NCI-H524 (cell line): ENCODE measurements at places on chromosomes 12 and 14.

GRCh38 chr12:132336451-132337413 lies 7.3 kb upstream of the GALNT9 start:
- DNase-seq = no peak

GRCh38 chr14:68632054-68632895 lies 160.6 kb downstream of the ZFP36L1 start:
- DNase-seq = no peak

GRCh38 chr12:114122016-114122415 lies 155.9 kb upstream of the RBM19 start:
- no peak for DNase-seq

DNA sequence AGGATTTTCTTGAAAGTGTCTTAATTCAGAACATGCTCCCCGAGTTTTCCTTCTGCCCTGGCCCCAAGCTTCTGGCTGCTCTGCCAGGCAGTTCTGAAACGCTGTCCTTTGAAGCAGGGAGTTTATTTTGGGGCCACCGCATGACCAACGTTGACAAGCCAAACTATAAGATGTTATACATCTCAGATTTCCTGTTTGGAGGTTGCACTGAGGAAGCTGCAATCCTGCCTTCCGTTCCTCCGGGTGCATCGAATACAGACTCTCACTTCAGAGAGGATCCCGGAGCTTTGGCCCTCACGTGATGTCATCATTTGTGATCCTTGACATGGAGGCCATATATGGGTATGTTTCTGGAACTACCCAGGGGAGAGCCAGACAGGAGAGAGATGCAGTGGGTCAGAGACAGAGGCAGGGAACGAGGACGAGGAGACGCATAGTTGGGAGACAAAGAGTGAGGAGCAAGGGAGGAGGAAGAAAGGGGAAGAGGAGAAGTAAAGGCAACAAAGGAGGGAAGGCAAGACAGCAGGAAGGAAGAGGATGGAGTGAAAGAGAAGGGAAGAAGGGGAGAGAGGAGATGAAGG lies at the start of gene ASB2:
ASB2 (minus strand) TSS at position 94 of the 581 bp plus-strand sequence. CDS start 12,031 bp downstream, outside the sequence.
- no peak for DNase-seq

DNA sequence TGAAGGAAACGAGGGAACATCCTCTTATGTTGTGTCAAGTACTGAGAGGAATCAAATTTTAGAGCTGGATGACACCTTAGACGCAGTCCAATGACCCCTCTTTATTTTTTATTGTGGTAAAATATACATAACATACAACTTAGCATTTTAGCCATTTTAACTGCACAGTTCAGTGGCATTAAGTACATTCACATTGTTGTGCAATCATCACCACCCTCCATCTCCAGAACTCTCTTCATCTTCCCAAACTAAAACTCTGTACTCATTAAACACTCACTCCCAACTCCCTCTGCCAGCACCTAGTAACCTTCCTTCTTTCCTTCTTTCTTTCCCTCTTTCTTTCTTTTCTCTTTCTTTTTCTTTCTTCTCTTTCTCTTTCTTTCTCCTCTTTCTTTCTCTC lies 97.2 kb upstream of the SLC24A4 start:
- no peak for DNase-seq

- DNase-seq = no peak
Observed at GRCh38 chr12:93081810-93082165, 152.7 kb upstream of the EEA1 start.

GRCh38 chr12:31950492-31950891 lies 8.7 kb upstream of the RESF1 start:
- DNase-seq = no peak

GRCh38 chr12:89494411-89495231 lies 30.0 kb downstream of the GALNT4 start:
- no peak for DNase-seq

- no peak for DNase-seq
Observed at GRCh38 chr14:41457393-41457792, 149.3 kb upstream of the LRFN5 start.

DNA sequence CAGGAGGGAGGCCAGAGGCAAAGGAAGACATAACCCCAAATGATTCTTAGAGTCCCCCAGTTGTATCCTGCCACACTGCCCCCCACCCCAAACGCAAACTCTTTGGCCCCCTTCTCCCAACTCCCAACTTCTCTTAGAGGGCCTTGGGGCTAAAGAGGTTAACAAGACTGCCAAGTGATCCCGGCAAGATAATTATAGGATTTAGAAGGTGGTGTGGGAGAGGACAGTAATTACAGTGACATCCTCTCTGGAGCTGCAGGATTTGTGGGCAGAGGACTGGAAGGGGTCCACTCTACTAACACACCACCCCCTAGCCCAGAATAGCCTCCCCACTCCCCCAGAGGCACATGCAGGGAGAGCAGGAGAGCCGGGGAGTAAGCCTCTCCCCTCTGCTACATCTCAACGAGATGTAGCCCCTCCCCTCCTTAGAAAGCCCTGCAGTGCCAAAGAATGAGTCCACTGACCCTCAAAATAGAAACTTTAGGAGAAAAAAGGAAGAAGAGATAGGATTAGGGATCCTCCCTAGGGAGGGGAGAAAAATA lies 5.3 kb upstream of the GDF11 start:
- DNase-seq = peak; percentile 50

GRCh38 chr12:132775502-132776229 lies 14.0 kb upstream of the ANKLE2 start:
- no peak for DNase-seq

GRCh38 chr14:101074196-101075024 lies 170.9 kb upstream of the RTL1 start:
- DNase-seq = no peak

GRCh38 chr12:38664661-38665269 lies 240.6 kb downstream of the CPNE8 start:
- peak; percentile 32 for DNase-seq

DNA sequence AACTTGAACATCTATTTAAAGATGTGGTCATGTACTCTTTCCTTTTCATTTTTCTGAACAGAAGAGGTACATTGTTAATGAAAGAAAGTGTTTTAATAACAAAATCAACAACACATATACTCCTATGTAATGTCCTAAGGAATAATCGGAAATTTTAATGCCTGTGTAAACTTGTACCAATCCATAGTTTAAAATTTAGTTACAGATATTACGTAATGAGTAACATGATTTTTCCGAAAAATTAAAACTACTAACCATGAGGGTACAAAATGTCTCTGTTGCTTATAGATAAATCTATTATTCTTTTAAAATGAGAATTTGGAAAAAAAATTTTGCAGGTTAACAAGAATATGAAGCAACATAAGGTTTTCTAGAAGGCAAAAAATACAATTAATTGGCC lies 220.1 kb downstream of the BCAT1 start:
- no peak for DNase-seq

DNA sequence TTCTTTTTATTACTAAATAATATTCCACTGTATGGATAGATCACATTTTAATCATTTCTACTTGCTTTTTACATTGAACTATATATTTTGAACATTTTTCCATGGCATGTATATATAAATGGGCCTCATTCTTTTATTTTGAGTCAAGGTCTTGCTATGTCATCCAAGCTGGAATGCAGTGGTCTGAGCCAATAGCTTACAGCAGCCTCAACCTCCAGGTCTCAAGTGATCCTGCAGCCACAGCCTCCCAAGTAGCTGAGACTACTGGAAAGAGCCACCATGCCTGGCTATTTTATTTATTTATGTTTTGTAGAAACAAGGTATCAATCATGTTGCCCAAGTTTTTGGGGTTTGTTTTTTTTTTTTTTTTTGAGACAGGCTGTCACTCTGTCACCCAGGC lies 7.6 kb downstream of the FCF1 start:
- no peak for DNase-seq

DNA sequence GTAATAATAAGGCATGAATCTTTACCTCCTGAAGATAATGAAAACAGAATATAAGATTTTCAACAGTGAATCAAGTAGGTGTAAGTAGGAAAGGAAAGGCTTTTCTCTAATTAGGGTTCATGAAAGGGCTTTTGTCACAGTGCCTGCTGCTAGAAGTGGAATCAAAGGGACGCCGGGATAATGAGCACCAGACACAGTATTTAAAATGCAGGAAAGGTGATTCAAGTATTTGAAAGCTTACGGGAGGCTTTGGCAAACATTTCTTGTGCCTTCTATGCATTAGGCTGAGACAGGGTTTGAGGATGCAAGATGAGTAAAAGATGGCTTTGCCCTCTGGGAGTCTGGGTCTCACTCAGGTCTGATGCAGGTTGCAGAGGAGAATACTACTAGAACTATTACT lies 70.5 kb upstream of the ANO4 start:
- no peak for DNase-seq

GRCh38 chr14:100982762-100983161 lies 79.2 kb upstream of the RTL1 start:
- no peak for DNase-seq

- DNase-seq = no peak
Observed at GRCh38 chr12:73629893-73630831, 907.5 kb upstream of the ATXN7L3B start.

DNA sequence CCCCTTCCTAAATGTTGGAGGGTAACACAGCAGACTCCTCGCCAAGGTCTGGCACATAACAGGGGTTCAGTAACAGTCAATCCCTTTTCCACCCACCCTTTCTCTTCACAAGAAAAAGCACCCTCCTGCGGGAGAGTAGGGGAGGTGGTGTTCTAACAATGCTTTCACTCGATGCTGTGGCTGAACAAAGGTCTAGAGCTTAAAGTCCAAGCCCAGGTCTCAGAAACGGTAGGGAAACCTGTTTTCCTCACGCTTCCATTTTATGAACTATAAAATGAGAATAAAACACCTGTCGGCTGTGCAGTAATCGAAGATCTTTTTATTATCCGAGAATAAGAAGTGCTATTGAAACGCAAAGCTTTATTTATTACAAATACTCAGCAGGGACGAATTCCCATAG lies 20.9 kb upstream of the CACNA2D4 start:
- DNase-seq = no peak

- DNase-seq = no peak
Observed at GRCh38 chr12:57940915-57941164, 527 bp upstream of the ATP23 start.

- no peak for DNase-seq
Observed at GRCh38 chr14:20529806-20530205, 24.5 kb downstream of the RNASE10 start.

DNA sequence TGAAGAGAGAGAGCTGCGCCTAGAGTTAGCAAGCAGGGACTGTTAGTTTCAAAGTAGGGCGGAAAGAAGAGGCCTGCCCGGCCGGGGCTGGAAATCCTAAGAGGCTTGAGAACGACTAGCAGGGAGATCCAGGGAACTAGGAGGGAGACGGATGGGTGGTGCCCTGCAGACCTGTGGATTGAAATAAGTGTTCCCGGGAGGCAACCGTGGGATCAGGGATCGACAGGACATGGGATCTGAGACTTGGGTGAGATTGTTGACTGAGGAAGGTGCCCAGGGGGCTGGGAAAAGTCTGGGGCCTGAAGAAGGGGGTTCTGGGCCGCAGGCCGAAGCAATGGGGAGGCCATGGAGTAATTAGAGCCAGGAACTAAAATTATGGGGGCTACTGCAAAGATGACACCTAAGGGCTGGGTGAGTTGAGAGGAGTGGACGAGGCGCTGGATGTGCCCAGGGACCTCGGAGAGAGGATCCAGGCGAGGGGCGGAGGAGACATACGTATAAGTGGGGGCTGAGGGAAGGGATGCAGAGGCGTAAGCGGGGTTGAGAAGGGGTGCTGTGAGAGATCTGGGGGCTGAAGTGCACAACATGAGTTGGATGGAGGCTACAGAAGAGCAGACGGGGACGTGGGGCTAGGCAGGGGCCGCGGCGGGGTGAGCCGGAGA lies 635 bp downstream of the LTA4H start:
- DNase-seq = peak; percentile 55

DNA sequence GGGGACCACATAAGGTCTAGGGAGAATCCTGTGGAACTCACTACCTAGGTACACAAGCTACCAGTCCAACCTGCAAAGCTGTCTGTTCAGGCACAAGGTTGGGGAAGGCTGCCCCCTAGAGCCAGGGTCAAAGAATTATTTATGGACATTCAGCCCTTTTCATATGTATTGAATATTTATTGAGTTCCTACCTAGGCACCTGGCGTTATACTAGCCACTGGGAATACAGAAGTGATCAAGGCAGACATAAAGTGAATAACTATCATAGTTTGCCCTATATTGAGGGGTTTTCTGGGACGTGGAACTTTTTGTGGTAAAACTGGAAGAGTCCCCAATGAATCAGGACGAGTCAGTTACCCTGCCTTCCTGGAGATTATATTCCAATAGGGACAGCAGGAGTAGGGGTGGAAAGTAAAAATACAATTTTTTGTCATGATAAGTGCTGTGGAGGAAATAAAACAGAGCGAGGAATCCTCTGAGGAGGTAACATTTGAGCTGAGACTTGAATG lies 5.8 kb upstream of the SLC48A1 start:
- peak; percentile 29 for DNase-seq

DNA sequence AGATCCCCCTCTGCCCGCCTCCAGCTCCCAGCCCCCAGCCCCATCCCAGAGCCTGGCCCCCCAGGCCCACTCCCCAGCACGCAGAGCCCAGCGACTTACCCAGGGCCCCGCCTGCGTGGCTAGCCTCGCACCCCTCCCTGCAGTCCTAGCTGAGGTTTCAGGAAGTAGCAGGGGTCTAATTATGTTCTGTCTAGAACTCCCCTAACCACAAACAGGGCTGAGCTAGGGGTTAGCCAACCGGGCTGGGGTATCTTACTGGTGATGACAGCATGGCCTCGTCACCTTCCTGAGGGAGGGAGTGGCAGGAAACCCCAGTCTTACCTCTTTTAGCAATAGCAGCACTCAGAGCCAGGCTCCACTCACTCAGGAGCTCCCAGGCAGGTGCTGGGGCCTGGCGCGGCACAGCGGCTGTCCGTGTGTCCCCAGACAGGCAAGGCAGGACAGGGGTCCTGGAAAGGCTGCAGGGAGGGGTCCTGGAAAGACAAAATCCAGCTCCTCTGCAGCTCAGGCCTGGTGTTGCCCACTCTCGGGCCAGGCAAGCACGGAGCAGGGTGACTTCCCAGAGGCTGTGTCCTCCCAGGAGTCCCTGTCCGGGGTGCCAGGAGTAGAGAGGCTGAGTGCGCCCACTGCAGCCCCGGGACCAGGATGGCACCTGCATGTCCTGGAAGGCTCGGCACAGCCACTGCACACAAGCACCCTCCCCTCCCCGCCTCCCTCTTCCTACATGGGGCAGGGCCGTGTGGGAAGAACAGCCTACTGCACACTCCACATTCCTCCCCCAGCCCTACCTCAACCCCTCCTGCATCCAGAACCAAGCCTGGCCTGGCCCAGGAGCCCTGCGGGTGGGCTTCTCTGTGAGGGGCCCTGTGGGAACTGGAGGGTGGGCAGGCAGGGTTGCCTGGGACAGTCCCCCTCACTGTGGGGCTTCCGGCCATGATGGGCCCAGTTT lies at the start of gene GPR132:
GPR132 (minus strand) TSS at position 151 of the 949 bp plus-strand sequence. CDS start 10,010 bp downstream, outside the sequence.
- DNase-seq = no peak

GRCh38 chr14:96260341-96260821 lies 4.4 kb downstream of the BDKRB1 start:
- DNase-seq = no peak

GRCh38 chr14:89277203-89277602 lies 139.8 kb downstream of the FOXN3 start:
- DNase-seq = no peak
